ENCODE measurements at places on chromosomes 1 and 21.

DNA sequence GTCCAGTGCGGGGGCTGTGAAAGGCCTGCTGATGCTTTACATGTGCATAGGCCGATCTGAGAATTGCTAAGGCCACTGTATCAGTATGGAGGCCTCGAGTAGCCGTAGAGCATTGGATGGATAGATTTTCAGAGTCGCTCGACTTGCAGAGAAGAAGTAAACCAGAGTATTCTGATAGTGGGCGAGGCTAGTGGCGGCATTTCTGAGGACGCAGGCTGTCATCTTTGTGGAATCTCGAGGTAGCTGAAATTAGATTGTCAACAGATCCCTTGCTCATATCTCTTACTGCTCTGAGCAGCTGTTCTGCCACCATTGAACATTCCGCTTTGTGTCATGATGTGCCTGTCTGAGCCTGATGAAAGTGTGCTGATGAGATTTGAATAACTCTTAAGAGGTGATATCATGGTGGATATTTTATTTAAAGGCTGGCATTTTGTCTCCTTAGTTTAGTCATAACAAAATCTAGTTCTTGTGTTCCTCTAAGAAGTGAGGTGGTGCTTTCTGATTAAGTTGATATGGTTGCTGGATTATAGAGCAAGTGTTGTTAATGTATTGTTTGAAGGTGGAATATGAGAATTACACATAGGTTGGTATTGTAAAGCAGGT lies 1.5 kb downstream of the KIF1B start:
- no peak for DNase-seq

DNA sequence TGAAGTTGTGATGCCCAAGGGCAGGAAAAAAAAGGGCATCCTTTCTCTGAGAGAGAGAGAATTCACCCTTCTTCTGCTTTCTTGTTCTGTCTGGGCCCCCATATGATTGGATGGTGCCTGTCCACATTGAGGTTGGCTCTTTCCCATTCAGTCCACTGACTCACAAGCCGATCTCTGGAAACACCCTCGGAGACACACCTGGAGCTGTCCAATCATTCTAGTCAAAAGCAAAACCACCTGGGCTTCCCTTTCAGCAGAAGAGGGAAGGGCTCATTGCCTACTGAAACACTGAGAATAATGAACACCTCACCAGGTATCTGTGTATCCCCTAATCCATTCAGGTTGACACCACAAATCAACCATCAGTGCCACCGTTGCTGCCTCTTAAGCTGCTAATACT lies 103.7 kb upstream of the GNG12 start:
- DNase-seq: no peak

DNA sequence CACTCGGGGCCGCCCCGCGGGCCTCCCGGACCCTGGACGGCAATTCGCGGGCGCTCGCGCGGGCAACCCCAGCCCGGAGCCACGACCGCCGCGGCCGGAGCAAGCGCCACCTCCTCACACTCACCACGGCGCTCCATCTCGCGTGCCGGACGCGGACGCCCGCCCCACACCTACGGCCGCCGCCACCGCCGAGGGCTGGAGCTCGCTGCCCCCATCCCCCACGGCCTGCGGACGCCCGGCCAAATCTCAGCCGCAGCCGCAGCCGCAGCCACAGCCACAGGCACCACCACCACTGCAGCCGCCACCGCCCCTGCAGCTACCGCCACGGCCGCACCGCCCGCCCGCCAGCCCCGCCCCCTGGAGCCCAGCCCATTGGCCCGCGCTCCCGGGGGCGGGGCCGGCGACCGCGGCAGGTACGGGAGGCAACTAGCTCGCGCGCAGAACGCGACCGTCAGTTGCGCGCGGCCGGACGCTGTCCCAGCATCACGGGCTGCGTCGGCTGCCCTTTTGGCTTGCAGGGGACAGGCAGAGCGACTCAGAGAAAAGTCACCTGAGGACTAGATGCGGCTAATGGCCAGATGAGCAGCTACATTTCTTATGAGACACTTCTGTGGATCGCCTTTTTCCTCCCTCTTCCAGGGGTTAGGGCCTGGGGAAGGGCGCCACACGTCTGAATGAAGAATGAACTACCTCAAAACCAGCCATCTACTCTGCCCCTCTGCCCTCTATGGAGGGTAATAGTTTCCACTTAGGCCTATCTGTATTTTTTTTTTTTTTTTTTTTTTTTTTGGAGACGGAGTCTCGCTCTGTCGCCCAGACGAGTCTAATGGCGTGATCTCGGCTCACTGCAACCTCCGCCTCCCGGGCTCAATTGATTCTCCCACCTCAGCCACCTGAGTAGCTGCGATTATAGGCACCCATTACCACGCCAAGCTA lies at the start of gene ARHGAP29:
Gene ARHGAP29, minus strand, starts transcription at position 294 of the 936 bp plus-strand sequence. CDS start 5,973 bp downstream, outside the sequence.
- DNase-seq: no peak

DNA sequence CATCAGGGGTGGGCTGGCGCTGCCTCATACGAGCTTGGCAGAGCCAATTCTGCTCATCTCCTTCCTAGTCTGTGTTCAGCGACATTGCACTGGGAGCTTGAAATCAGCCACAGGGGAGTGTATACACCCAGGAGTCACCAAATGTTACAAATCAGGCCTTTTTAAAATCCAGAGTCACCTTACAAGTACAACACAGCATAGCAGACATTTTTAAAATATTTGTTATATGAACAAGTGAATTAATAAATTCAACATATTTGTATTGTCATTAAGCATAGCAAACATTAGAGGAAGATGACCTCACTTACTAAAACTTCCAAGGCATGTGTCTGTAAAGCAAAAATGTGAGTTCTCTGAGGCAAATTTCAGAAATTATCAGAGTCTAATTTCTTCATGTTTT lies 210.0 kb downstream of the HLX start:
- no peak for DNase-seq

- DNase-seq: no peak
Observed at GRCh38 chr1:72271555-72272085, 10.7 kb downstream of the NEGR1 start.

- DNase-seq: peak; percentile 56
Observed at GRCh38 chr1:15213341-15213821, 33.6 kb upstream of the FHAD1 start.

DNA sequence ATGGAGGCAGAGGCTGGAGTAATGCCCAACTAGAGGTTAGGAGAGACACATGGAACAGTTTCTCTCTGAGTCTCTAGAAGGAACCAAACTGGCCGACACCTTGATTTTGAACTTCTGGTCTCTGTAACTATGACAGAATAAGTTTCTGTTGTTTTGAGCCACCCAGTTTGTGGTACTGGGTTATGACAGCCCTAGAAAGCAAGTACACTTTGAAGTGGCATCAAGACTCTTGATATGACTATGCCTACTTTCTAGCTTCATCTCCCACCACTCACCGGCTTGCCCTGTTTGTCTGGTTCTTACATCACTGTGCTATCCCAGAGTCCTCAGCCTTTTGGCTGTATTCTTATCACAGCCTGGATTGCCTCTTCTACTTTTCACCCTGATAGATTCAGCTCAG lies 230.3 kb upstream of the USP24 start:
- no peak for DNase-seq

DNA sequence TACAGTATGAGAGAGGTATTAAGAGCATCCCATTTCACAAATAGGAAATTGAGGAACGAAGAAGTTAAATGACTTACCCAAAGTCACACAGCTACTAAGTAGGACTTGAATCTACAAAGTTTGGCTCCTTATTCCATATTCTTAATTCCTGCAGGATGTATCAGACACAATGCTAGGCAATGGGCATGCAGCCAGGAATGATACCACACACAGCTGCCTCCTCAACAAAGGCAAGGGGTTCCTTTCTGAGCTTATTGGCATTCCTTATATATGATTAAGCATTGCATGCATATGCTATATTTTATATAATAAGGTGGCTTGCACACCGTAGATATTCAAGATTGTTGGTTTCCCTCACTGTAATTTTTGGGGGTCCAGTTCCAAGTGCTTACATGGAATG lies 34.2 kb upstream of the JUN start:
- no peak for DNase-seq

- DNase-seq: no peak
Observed at GRCh38 chr1:244201750-244202149, 150.7 kb downstream of the ZBTB18 start.

DNA sequence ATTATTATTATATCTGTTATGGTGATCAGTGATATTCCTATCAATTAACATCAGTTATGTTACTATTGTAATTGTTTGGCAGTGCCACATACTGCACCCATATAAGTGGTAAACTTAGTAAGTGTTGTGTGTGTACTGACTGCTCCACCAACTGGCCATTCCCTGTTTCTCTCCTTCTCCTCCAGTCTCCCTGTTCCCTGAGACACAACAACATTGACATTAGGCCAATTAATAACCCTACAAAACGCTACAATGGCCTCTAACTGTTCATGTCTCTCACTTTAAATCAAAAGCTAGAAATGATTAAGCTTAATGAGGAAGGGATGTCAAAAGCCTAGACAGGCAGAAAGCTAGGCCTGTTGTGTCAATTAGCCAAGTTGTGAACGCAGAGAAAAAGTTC lies 6.6 kb upstream of the THRAP3 start:
- no peak for DNase-seq

GRCh38 chr1:32186077-32186476 lies 6.6 kb downstream of the TXLNA start:
- no peak for DNase-seq

GRCh38 chr1:3904843-3905185 lies 4.7 kb upstream of the C1orf174 start:
- DNase-seq: no peak

Measured in GF-D8 (cell line).